Mesenteric fat pad (tissue), 1 donor: ENCODE measurements at places on chromosomes 16 and 17. TPM values are rescaled to one million over a fixed set of nuclear protein-coding genes. Genes with fewer than 3 reads are reported as not detected.

- no peak for DNase-seq
These were observed 59.9 kb downstream of the RPH3AL start for GRCh38 chr17:292531-293382.

DNA sequence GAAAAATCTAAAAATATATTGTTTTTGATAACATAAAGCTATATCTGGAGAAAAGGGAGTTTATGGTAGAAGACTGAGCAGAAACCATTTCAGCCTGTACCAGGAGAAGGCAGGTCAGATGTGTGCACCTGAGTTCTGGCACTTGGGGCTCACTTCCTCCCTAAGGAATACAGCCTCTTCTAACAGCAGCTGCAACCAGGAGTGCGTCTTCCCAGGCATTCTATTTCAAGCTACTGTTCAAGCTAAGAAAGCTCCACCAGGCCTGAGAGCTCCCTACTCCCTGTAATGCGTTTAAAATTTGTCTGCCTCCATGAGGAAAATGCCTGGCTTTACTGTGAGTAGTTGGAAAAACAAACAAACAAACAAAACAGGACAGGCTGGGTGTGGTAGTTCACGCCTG, 96.1 kb downstream of the ZNF778 start:
- DNase-seq = no peak

GRCh38 chr17:3049705-3050295, 13.6 kb downstream of the OR1D5 start:
- DNase-seq = no peak

- no peak for DNase-seq
These were observed 223.6 kb downstream of the XYLT1 start for GRCh38 chr16:17246974-17247732.

- DNase-seq = no peak
These were observed 4.4 kb upstream of the KRT37 start for GRCh38 chr17:41428591-41429291.

DNA sequence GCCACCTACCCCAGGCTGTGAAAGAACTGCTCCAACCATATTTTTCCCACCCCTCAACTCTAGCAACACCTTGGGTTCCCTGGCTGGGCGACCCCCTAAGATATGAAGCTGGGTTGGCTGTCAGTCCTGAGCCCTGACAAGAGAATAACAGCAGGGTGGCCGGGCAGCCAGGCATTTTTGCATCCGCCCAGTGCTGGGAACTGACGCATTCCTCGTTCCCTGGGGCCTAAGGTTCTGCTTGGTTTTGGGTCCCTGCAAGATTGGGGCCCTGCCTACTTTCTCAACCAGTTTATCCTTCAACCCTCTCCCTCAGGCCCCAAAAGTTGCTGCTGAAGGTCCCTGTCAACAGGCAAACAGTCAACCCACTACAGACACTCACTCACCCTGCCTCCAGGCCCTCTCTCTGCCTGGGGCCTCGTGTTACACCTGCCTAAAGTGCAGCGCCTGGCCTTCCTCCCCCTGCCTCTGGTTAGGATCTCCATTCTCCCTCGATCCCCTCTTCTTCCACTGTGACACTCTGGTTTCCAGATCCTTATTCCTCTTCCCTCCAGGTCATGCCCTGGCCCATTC, 151.5 kb downstream of the STX8 start:
- DNase-seq = no peak

SLFN12L gene
- total RNA-seq = 4.7 TPM

GRCh38 chr17:38702916-38703741, 1.9 kb upstream of the MLLT6 start:
- DNase-seq = no peak

DNA sequence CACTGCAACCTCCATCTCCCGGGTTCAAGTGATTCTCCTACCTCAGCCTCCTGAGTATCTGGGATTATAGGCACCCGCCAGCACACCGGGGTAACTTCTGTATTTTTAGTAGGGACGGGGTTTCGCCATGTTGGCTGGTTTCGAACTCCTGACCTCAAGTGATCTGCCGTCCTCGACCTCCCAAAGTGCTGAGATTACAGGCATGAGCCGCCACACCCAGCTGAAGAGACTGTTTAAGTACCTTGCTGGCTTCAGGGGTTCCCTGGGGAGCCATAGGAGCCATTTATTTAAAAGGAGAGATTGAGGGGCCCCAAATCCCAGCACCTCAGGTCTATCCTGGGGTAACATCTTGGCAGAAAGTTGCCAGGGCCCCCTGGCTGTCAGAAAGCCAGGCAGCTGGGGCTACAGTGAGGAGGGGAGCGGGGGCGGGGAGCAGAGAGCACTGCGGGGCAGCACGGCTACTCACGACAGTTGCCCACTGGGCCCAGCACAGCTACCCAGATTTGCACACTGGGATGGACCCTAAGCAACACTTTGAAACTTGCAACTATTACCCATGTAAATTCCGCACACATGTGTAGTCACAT, 1.6 kb downstream of the SNAI3 start:
- no peak for DNase-seq

DNA sequence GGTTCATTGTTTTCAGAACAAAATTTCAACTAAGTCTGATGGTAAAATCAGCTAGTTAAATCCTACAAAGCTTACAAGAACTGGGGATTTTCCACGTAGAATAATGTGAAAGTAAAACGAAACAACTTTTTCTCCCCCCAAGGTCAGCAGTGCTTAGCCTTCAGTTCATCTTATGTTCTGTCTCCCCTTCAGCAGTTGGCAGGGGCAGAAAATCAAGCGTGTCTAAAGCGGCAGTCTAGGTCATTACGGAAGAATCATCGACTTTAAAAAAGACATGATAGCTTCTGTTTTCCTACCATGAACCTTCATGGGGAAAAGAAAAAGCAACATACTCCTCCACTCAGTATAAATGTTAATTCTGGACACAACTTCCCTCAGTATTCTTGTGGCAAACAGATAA, 50.7 kb downstream of the GNA13 start:
- DNase-seq = no peak

- no peak for DNase-seq
These were observed 5.0 kb upstream of the KCTD11 start for GRCh38 chr17:7346761-7347614.

GRCh38 chr17:50203086-50203485, 1.7 kb upstream of the COL1A1 start:
- no peak for DNase-seq

DNA sequence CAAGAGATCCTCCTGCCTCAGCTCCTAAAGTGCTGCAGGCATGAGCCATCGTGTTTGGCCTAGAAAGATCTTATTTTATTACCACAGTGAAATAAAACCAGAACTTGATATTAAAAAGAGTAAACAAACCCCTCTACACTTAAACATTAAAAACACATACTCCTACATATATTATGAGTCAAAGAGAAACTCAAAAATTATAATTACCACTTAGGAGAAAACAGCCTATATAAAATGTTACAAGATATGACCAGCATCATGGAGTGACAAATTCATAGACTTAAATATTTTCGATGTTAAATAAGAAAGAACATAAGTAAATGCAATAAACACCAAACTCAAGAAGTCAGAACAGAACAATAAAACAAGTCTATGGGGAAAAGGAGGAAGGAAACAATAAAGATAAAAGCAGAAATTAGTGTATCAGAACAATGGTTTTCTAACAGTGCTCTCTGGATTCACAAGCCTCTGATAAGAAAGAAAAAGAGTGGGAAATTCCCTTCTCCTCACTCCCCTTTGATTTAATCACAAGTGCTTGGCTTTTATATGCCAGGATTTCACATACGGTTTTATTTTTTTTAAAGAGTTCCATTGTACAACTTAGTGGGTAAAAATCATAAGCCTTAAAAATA, 23.0 kb downstream of the SKAP1 start:
- no peak for DNase-seq

GRCh38 chr17:50631195-50631907, 3.3 kb upstream of the ABCC3 start:
- DNase-seq = no peak

DNA sequence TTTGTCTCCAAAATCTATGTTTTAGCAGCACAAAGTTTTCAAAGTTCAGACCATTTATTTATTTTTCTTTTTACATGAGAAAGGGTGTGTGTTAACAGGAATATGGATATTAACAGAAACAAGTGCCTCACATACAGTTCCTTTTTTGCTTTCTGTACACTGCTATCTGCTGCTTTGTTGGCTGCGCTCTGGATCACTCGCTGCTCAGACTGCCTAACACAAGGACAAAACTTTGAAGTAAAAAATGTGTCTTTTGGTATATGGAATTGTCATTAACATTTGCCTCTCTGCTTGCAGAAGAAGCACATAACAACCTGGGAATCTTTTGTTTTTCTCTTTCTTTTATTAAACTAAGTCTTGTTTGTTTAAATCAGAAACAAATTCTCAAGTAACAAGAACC, 262.8 kb downstream of the ZFHX3 start:
- no peak for DNase-seq

DNA sequence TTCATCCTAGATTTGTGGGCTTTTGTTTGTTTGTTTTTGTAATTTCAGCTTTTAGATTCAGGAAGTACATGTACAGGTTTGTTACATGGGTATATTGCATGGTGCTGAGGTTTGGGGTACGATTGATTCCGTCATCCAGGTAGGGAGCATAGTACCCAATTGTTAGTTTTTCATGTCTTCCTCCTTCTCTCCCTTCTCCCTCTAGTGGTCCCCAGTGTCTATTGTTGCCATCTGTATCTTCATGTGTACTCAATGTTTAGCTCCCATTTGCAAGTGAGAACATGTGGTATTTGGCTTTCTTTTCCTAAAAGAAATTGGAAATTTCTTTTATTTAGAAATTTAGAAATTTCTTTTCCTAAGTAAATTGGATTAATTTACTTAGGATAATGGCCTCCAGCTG, 37.1 kb upstream of the BCAS3 start:
- no peak for DNase-seq

RNFT1 gene
- 30.7 TPM for total RNA-seq

GRCh38 chr16:30340621-30341020, 14.5 kb downstream of the CD2BP2 start:
- DNase-seq = no peak

DNA sequence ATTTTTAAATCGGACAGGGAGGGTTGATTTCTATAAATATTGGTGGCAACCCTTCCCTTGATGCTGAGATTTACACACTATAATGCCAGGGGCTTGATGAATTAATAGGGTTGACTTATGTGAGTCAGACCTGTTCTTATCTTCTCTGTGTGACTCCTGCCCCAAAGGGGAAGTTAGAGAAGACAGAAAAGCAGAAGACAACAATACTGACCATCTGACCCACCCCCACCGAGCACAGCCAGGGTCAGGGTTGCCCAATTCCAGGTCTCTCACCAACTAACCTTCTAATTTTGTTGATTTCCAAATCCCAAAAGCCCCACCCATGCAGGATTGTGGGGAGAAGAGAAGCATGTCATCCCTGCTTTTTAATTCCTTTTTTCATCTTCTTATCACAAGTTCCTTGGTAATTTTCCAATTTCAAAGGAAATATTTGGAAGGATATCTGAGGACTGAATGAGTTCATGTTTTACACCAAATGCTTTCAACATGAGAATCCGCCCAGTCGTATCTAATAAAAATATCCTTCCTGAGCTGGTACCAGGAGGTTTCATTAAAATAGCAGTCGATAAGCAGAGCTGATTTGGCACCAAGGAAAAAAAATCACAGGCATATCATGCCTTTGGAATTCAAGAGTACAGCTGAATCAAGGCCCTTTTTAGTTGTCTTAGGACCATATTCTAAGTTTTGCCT, 603.4 kb upstream of the CDH11 start:
- no peak for DNase-seq

DNA sequence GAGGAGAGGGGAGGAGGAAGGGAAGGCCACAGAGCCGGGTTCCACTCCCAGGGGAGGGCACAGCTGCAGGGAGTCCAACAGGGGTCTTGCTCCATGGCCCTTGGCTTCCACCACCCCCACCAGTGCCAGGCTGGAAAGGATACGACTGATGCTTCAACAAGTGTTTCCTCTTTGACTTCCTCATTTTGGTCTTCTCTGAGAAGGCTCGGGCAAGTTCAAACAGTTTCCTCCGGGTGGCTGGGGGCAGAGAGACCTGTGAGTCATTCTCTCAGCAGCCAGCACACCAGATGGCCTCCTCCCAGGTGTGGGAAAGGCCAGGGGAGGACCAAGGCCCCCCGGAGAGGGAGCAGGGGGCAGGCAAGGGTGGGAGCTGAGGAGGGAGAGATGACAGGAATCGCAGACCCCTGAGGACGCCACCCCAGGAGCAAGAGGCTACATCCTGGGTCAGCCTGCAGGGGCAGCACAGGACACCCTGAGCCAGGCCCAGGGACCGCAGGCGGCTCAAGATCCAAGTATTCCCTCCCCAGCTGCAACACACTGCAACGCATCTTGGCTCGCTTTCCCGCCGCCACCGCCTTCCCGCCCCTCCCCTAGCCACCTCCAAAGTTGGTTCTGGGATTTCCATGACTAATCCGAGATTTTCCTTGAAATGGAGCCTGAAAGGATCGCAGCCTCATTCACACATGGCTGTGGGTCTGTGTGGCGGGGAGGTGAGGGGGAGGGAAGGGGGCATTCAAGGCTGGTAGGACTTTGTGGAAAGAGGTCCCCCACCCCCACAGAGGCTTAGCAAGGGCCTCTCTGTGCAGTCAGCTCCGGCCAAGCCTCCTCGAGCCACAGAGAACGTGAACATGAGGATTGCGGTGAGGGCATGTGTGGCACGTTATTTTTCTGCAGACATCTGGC, 18.4 kb upstream of the MRPS23 start:
- DNase-seq = no peak

DNA sequence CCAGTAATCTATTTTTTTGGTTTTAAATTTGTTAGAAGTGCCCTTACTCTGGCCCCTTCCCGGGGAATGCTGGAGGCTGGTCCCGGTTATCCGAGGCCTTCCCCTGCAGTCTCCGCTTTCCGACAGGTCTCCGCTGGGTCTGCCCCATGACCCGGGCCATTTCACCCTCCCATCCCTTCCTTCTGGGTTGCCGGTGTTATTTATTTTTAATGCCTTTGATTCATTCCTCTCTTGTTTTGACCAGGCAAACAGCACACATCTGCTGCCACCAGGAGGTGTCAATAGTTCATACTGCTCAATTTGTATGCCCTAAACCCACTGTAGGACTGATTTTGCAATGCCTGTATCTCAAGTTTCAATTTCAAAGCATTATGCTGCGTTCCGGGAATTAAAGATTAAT, 113.2 kb upstream of the IRX5 start:
- DNase-seq = no peak

DNA sequence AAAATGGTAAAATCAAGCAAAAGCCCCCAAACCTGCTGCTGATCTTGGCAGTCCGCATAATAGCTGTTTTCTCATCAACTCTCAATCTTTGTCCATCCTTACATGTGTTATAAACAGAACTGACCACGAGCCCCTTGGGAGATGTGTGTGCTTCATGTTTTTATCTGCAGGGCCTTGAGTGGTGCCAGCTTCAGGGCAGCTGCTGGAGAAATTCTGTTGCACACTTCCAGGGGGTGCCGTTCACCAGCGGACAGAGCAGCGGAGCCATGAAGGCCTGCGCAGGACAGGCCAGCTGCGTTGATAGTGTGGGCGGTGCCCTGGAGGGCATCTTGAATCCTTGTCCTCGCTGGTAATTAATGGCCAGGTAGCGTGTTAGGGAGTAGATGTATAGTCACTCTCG, 20.1 kb downstream of the MPRIP start:
- DNase-seq = peak; percentile 64

MEOX1 gene
- 25.3 TPM for total RNA-seq

GP1BA gene
- not detected for total RNA-seq

GRCh38 chr17:68658999-68659780, 58.0 kb upstream of the FAM20A start:
- no peak for DNase-seq

WNK4 gene
- total RNA-seq = not detected

ACSM5 gene
- total RNA-seq = 21.2 TPM

GDPD3 gene
- 4.3 TPM for total RNA-seq

CETP gene
- 6.4 TPM for total RNA-seq
